Left ventricle myocardium superior (tissue), 1 donor: ENCODE measurements at places on chromosomes 5 and 9. TPM values are rescaled to one million over a fixed set of nuclear protein-coding genes. Genes with fewer than 3 reads are reported as not detected.

GRCh38 chr5:89374144-89374784 lies 491.3 kb upstream of the MEF2C start:
- DNase-seq: no peak

DNA sequence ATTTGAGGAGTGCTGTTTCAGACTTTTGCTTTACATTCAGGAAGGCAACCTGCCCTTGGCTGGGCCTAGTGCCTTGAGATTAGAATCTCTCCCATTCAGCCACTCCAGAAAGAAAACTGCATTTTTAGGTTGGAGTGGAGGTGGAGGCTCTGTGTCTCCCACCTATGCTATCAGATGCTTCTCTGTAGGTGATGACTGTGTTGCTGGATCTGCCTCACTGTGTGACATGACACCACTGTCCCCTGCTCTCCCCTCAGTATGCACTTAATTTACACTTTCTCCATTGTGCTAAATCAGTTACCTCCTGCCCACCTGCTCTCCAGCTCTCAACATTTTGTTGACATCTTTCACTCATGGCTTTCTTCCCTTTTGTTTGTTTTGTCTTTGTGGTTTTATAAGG lies 265.8 kb downstream of the TENT4A start:
- no peak for DNase-seq

GRCh38 chr5:158164296-158165047 lies 305.5 kb upstream of the CLINT1 start:
- DNase-seq: no peak

DNA sequence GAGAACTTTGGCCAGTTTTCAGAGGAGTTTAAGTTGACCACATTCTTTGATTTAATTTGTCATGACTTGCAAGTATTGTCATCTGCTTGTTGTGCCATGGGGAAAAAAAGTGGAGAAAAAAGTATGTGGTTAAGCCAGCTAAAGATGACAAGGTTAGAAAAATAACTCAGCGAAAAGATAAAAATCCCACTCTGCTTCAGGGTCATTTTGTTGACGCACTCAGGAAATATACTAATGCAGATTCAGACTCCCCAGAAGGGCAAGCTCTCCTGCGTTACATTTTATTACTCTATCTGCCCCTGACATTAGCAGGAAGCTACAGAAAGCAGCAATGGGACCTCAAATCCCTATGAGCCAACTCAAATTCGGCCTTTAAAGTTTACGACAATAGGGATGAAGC lies 27.6 kb upstream of the TESK1 start:
- no peak for DNase-seq

DNA sequence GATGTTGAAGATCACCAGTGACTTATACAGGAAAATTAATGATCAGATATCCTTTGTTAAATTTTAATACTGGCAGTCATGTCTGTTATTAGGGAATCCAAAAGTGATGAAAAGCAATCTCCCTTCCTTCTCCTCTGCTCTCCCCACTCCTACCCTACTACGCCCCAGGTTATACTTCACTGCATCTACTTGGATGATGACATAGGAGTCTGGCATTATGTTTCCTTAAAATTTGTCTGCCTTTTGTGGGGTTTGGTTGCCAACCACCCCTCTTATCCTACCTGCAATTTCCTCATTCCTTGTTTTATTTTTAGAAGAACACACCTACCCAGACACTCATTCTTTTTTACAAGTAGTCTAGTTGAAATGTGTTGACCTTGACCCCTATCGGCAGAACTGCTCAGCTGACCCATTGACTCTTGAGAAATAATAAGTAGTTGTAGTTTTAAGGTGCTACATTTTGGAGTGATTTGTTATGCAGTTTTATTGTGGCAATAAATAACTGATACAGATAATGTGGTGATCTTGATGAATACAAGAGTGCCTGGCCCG lies 5.1 kb upstream of the MOB3B start:
- DNase-seq: no peak

SLC30A5 gene
- 30.2 TPM for total RNA-seq

ENHO gene
- total RNA-seq: 0.40 TPM

DNA sequence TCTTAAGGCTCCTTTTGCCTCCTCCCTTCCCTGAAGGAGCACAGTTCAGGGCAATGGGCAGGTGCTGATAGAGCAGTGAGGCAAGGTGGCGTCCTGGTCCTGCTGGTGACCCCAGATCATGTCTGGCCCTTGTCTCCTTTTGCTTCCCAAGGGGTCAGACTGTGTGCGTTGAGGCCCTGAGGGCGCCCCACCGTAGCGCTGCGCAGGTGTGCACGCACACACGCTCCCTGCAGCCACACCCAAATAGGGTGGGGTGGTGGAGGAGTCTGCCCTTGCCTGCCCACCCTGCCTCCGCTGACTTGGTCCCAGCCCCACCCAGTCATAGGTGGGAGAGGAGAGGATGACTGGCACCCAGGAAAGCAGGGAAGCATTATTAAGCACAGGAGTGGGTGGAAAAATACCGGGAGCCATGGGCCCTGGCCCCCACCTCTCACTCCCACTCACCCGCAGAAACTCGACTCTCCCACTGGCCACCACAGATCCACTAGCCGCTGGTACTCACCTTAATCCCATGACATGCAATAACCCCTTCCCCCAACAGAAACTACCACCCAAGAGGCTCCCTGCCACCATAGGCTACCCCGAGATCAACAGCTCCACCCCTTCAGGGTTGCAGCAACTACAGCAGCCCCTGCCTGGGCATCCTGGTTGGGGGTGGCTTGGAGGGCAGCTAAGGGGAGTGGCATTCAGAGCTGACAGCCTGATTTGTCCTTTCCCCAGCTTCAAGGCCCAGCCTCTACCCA lies 16.7 kb downstream of the PDLIM4 start:
- no peak for DNase-seq

DNA sequence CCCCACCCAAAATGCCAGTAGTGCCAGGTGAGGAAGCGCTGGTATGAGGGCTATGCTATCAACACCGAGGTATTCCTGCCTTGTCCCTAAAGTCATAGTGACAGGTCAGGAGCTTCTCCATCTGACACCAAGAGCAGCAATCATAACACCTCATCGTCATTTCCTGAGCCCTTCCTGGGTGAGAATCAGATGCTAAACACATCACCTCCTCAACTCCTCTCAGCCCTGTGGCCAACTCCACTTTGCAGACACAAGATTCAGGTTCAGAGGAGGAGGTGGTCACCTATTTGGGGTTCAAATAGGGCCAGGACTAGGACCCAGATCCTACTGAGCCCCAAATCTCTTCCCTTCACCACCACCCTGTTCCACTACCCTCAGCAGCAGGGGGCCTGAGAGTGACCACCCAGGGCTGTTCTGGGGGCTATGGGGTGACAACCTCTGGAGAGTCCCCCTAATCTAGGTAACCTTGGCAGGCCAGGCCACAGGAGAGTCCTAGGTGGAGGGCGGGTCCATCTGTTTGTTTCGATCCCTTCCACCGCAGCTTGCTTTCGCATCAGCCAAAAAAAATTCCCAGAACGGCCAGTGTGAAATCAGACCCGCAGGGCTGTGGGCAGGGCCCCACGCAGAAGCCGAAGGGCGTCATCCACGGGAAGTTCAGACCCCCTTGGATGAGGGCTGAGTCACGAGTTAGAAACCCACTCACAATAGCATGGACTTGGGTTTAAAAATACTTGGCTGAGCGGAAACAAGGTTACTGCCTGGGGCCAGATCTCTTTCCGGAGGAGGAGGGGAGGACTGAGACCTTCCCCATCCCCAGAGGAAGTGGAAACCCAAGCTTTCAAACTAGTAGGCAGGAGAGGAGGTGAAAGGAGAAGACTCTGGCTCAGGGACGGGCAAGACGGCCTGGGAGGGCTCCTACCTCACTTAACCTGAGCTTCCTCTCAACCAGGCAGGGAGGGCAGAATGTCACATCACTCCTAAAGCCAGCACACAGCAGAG lies 8.7 kb downstream of the STK10 start:
- no peak for DNase-seq

DCTN3 gene
- 139 TPM for total RNA-seq

GRCh38 chr5:180609817-180610550 lies 18.7 kb upstream of the SCGB3A1 start:
- DNase-seq: peak; percentile 18

GRCh38 chr9:79662537-79662956 lies 90.8 kb downstream of the TLE4 start:
- no peak for DNase-seq

DNA sequence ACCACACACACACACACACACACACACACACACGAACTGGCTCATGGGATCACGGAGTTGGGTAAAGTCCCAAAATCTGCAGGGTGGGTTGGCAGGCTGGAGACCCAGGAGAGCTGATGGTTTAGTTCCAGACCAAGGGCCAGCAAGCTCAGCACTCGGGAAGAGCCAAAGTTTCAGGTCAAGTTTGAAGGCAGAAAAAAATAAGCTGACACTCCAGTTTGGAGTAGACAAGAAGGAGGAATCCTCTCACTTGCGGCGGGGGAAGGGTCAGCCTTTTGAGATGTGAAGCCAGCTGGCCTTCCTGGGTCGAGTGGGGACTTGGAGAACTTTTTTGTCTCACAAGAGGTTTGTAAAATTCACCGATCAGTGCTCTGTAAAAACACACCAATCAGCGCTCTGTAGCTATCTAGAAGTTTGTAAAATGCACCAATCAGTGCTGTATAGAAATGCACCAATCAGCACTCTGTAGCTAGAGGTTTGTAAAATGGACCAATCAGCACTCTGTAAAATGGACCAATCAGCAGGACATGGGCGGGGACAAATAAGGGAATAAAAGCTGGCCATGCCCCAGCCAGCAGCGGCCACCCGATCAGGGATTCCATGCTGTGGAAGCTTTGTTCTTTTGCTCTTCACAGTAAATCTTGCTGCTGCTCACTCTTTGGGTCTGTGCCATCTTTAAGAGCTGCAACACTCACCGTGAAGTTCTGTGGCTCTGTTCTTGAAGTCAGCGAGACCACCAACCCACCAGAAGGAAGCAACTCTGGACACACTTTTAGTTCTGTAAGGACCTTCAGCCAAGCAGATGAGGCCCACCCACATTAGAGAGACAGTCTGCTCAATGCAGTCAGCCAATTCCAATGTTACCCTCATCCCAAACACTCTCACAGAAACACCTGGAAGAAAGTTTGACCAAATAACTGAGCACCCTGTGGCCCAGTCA lies 37.8 kb upstream of the UNC5A start:
- DNase-seq: no peak

DNA sequence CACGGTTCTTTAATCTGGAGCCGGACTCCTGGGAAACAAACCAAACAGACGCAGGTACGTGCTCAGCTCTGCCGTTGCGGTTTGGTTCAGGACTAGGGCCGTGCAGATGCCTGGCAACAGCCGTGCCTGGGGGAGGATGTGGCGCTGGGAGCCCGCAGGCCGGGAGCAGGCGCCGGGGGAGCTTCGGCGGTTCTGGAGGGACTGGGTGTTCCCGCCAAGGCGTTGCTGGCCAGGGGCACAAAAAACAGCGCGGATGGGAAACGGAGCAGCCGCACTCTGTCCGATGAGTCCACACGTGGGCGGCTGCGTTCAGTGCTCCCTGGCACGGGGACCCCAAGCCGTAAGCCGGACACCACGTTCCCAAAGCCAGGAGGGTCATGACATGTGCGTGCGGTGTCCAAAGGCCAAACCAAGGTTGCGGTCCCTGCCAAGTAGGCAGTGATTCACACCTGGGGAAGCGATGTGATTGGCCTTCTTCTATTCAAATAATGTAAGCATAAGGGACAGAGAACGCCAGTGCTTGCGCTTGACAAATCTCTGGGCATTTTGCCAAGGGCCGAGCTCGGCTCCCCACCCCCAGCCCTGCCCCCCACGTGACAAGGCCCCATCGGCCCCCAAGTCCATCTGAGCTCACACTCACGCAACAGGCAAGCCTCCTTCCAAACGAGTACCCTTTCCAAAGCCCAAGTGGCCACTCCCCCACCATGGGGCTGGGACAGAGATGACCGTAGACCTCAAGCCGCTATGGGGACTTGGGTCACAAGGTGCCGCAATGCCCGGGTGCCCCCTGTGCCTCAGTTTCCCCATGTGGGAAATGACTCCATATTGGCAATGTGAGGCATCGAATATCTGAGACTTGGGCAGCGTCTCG lies 49.7 kb upstream of the NKD2 start:
- peak; percentile 39 for DNase-seq

GRCh38 chr9:111601237-111602018 lies 2.0 kb upstream of the PTGR1 start:
- no peak for DNase-seq

GRCh38 chr9:81819155-81819554 lies 109.1 kb upstream of the SPATA31D4 start:
- no peak for DNase-seq

- DNase-seq: no peak
Measured at GRCh38 chr5:29230591-29230990, 1962.9 kb upstream of the CDH6 start.

GRCh38 chr5:116614603-116614920 lies 39.9 kb upstream of the SEMA6A start:
- DNase-seq: no peak

CEL gene
- 7.2 TPM for total RNA-seq

DNA sequence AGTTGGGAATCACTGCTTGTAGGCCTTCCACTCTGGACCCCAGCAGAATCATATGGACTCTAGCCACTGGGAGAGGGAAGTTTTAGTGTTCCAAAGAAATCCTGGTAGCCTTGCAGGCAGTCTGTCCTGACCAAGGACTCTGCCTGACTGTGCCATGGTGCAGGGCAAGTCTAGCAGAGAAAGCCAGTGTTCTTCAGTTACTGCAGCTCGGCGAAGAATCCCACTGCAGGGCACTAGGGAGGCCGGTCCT lies 20.3 kb upstream of the MATR3 start:
- DNase-seq: no peak

GRCh38 chr5:62385131-62385530 lies 18.6 kb downstream of the DIMT1 start:
- DNase-seq: no peak

DNA sequence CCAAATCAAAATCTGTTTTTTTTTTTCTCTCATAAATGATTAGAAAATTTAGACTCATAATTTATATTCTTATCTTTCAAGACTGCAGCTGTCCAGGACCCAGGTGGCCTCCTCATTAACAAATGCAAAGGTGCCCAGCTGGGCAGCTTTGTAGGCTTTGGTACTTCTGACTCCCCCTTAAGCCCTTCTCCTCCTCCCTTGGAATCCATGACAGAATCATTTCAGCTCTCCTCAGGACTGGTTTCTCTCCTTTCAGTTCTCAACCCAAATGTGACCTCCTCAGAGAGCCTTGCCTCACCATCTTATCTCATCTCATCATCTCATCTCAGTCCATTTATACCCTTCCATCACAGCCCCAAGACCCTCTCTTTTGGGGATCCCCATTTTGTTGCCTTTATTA lies 221.7 kb downstream of the KIAA0825 start:
- no peak for DNase-seq

- peak; percentile 89 for DNase-seq
Measured at GRCh38 chr9:14251154-14252071, 62.5 kb downstream of the NFIB start.

JMY gene
- 11.7 TPM for total RNA-seq

PCDHB12 gene
- total RNA-seq: 1.3 TPM
